Left cardiac atrium (tissue), 4 donors: ENCODE measurements at places on chromosomes 13 and 19. TPM values are rescaled to one million over a fixed set of nuclear protein-coding genes. Genes with fewer than 3 reads are reported as not detected.

The KLF2 gene
- 77.5 TPM for total RNA-seq

GRCh38 chr19:55552206-55552605, 6.9 kb upstream of the SBK3 start:
- DNase-seq, result no peak

The LYPD5 gene
- 2.1 TPM for total RNA-seq

The VSTM2B gene
- not detected for total RNA-seq

The FAM216B gene
- 14.8 TPM for total RNA-seq

DNA sequence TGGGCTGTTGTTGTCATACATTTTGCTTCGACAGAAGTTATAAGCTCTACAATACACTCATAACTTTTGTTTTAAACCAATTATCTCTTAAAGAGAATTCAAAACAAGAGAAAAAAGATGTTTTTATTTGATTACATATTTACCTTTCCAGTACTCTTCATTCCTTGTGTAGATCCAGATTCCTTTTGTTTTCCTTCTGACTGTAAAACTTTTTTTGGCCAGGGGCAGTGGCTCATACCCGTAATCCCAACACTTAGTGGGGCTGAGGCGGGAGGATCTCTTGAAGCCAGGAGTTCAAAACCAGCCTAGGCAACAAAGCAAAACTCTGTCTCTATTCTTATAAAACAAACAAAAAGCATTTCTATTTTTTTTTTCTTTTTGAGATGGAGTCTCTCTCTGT, 21.7 kb downstream of the LPAR6 start:
- DNase-seq, result no peak

DNA sequence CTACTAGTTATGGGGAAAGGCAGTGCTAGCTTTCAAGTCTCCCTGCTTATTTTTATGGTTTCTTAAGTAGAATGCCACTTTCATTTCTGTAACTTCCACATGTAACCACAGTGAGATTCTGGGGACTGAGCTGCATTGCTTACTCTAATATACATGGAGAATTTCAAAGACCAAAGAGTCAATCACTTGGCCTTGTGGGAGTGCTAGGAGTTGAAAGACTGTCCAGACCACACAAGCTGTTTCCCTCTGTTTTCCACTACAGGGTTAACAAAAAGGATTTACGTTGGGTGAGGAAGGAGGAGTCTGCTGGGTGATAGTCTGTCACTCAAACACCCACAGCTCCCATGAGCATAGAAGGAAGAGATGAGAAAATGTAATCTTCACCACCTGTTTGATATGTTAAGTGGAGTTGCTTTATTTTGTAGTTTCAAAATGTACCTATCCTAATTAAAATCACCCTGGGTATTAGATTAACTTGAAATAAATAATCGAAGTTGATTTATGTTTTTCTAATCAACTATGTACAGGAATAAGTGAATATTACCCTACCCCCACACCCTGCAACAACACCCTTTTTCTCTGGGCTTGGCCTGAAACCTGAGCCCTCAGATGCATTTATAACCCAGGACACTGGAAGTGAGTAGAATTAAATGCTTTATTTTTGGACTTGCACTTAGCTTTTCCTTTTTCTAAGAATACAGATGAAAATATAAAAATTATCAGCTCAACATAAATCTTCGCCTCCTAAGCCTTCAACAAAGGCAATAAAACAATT, 225.8 kb upstream of the SLC10A2 start:
- no peak for DNase-seq

GRCh38 chr13:108929532-108930206, 300.3 kb downstream of the MYO16 start:
- no peak for DNase-seq

DNA sequence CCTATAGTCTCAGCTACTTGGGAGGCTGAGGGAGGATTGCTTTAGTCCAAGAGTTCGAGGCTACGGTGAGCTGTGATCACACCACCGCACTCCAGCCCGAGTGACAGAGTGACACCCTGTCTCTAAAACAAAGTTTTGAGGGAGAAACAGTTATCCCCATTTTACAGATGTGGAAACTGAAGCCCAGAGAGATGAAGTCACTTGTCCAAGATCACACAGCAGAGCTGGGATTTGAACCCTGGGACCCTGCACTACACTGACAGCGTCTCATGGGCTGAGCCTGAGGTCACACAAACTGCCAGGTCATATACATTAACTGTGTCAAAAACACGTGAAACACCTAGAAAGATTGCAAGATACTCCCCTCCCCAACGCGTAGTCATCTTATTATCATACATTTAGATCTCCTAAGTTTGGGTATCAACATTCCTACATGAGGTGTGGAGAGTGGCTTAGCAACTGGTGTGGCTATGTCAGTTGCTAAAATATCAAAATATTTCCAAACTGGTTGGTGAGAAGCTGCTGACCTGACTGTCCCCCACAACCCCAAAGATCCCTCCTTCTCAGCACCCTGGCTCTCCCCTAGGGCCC, 8.2 kb downstream of the FCGBP start:
- no peak for DNase-seq

DNA sequence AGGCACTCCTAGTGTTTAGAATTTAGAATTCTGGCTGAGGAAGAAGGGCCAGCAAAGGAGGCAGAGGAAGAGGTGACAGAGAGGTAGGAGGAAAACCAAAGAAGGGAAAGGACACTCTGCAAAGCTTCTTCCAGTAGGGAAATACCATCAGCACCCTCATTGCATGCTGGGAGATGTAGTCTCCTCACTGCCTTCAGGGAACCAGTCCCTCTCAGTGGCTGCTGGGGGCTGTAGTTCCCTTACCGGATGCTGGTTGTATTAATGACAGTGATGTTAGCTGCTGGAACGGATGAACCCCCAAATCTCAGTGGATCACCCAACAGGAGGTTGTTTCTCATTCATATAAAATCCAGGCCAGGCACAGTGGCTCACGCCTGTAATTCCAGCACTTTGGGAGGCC, 10.1 kb downstream of the GRIN2D start:
- no peak for DNase-seq

DNA sequence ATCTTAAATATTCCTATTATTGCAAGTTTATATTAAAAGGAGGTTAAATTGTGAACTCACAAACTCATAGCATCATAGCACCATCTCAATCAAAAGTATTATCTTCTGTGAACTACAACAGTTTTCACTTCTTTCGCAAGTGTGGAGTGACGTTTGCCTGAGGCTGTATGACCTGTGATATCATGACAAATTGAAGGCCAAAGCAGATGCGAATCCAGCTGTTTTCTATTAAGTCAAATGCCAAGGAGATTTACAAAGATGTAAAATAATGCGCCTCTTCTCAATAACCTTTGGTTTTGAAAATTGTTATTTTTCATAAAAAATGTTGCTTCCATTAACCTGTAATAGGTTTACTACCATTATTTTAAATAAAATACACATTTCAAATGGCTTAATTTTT, 7.6 kb upstream of the PEG3 start:
- DNase-seq, result no peak

DNA sequence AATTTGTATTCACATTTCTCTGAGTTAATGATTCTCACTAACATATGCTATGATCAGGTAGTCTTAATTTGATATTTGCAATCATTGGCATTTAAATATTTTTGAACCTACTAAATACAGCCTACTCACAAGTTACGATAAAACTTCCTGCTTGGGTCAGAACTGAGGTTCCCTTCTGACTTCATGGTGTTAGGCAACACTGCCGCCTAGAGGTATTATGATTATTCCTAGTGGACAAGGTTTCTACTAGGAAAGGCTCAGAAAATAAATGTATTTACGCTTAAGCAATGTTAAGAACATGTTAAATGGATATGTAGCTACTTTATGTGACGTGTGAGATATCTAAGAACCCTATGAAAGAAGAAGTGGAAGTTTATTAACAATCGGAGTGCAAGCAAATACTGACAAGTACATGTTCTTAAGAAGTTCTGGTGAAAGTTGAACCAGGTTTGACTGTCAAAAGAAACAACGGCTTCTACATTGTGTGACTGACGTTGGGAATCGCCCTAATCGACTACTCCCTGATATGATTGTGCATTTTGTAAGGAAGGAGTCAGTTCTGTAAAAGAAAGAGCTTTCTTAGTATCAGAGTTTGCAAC, 1395.8 kb downstream of the SLITRK5 start:
- no peak for DNase-seq

DNA sequence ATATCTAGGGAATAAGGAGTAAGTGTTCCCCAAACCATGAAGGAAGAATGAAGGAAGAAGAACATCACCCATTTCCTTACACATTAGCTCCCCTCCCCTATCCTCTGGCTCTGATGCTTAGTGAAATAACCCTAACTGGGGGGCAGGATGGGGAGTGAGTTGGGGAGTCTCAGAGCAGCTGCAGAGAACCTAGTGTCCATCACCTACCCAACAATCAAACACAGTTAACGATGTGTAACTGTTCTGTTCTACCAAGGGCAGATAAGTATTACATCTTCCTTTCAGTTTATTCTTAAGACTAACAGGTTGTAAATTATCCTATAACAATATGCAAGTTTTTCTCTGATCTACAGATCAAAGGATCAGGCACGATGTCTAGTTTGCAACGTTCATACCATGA, 12.8 kb downstream of the ELF1 start:
- DNase-seq, result no peak

The ZNF575 gene
- 1.6 TPM for total RNA-seq

DNA sequence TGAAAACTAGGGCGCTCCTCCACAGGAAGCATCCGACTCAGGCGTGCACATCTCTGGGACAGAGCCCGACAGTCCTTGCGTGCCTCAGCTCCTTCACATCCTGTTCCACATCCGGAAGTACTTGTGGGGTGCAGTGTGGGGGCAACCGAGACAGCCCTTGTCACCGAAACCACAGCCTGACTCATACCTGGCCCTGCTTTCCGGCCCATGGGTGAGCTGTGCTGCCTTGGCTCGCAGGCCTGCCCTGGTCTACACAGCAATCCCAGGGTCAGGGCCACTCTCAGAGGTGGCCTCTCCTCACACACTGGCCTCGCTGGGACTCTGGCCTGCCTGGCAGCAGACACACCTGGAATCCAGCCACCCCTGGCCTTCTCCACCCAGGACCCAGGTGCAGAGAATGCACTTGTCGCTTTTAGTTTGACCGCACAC, 100.4 kb downstream of the STK24 start:
- DNase-seq, result peak; percentile 73

DNA sequence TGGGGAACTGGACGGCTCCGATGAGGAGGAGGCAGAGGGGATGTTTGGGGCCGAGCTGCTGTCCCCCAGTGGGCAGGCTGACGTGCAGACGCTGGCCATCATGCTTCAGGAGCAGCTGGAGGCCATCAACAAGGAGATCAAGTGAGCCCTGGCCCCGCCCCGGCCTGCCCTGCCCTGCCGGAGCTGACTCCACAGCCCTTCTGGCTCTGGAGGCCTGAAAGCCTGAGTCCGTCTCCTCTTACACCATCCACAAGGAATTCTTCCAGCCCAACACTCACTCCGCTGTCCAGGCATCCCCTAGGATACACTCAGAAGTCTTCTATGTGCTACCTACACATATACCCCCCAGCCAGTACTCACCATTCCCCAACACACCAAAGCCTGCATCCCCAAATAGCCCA, 17.4 kb downstream of the PPFIA3 start:
- peak; percentile 87 for DNase-seq

The LPAR6 gene
- total RNA-seq, result 15.0 TPM

The POU4F1 gene
- not detected for total RNA-seq

DNA sequence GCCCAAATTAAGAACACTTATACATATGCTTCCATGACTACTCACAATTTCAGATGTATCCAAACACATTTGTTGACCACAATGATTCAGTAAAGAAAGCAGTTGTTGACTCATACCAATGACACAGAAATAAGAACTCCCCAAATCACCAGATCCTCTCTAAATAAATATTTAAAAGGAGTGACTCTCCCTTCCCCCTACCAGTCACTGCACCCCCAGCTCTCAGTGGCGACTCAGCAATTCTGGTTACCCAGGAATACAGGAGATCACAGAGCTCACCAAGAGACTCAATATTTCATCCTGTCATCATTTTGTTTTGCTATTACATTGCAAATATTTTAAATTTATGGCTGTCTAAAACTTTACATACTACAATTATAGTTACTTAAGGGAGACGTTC, 131.5 kb downstream of the RGCC start:
- DNase-seq, result no peak

DNA sequence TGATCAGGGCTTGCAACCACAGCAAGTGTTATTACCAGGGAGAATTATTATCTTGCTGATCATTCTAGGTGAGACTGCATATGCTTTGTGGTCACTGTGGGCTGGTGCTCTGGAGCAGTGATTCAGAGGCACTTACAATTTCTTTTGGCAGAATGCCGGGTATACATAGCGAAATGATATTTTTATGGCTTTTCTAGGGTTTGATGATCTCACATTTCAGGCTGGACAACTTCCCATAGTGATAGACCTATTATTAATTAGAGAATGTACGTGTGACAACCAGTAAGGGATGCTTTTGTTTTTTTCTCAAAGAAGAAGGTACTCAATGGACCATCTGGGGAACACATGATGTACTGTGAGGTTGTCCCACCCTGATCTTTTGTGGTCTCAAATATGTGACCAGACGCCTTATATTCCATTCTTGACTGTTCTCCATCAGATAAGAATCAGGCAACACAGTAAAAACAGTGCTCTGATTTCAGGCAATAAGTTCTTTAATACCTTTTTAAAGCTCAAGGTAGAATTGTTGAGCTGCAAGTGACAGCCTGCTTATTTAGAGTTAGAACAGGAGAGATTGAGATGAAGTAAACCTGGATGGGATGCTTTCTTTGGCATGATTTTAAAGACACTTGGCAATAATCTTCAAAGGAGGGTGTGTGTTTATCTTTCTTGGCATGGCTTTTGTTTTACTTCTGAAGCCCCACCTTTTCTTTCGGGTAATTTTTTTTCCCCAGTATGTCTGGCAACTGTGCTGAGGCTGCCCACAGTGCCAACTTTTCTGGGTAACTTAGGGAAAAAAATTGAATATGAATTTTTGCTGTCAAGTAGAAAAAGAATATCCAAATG, 27.4 kb upstream of the SCEL start:
- DNase-seq, result no peak

GRCh38 chr13:95099541-95099940, 201.7 kb downstream of the ABCC4 start:
- DNase-seq, result no peak

GRCh38 chr13:103277959-103278694, 211.9 kb upstream of the SLC10A2 start:
- DNase-seq, result no peak

- DNase-seq, result no peak
Measured at GRCh38 chr13:62578402-62578801, 1162.8 kb upstream of the PCDH20 start.

- DNase-seq, result no peak
Measured at GRCh38 chr13:54301085-54301484, 1272.5 kb downstream of the OLFM4 start.

The KLK12 gene
- not detected for total RNA-seq

The FCHO1 gene
- 1.5 TPM for total RNA-seq

GRCh38 chr19:29449371-29449770, 76.4 kb upstream of the VSTM2B start:
- no peak for DNase-seq

DNA sequence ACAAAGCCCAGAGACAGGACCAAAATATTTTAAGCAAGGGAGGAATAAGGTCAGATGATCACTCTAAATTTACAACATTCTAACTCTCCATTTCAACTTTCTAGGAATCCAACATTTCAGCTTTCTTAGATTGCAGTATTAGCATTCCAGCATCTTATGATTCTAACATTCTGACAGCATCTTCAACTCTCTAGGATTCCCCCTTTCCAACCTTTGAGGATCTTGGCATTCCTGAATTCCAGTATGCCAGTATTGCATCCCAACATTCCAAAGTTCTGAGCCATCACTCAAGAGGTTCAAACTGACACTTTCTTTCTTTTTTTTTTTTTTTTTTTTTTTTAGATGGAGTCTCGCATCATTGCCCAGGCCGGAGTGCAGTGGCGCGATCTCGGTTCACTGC, 13.8 kb downstream of the TGFB1 start:
- no peak for DNase-seq

The IGSF23 gene
- not detected for total RNA-seq

The POGLUT2 gene
- 4.0 TPM for total RNA-seq

GRCh38 chr13:43611281-43612273, 175.2 kb downstream of the ENOX1 start:
- DNase-seq, result no peak
